ENCODE measurements at places on chromosomes 3 and 15.

- DNase-seq: no peak
Measured at GRCh38 chr3:45120359-45121158, 25.6 kb downstream of the CDCP1 start.

DNA sequence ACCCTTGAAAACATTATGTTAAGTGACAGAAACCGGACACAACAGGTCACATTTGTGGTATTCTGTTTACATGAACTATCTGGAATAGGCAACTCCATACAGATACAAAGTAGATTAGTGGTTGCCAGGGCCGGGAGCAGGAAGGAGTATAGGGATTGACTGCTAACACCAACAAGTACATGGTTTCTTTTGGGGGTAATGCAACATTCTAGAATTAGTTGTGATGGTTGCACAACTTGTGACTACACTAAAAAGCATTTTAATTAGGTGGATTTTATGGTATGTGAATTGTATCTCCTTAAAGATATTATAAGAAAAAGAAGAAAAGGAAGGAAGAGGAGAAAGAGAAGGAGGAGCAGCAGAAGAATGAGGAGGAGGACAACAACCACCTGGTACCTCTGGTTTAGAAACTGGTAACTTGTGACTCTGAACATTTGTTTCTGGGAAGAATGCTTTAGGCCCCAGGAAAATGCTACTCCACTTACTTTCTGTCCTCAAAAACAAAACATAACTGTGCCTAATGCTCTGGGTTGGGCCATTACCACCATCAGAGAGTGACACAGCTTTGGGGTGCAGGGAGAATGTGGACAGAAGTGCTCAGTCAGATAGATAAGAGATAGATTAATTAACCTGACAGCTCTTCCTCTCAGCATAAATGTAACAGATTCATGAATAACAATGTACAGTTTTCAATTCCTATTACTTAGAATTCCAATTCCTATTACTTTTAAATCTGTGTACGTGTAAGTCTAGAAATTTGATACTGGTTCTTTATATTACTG is 20.3 kb downstream of the SETMAR start:
- DNase-seq: no peak

GRCh38 chr3:125055913-125056745 is at the start of gene HEG1:
Gene HEG1, minus strand, starts transcription at chr3:125055997. Its CDS starts 107 bp downstream, at chr3:125055890.
- no peak for DNase-seq

DNA sequence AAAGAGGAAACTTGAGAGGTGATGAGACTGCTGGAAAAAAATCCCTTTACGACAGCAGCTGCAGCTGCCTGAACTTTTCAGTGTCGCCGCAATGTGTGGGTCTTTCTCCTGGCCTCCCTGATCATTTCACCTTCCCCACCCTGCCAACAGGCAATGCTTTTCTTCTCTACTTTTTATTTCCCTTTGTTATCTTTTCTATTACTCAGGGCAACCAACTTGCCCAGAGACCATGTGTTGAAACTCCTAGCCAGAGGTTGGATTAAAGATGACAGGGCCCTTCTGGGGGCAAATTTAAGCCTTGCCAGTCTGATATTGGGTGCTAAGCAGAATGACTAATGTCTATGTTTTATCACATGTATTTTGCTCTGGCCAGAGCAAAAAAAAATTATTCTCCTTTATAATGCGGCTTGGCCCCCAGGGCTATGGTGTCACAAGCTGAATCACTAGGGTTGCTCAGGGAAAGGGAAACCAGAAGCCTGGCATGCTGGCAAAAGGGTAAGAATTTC is 51.5 kb upstream of the CFAP20DC start:
- no peak for DNase-seq

GRCh38 chr3:55364421-55364820 is 122.7 kb downstream of the WNT5A start:
- peak; percentile 95 for DNase-seq

- no peak for DNase-seq
Measured at GRCh38 chr15:47983533-47983932, 137.3 kb upstream of the SLC24A5 start.

DNA sequence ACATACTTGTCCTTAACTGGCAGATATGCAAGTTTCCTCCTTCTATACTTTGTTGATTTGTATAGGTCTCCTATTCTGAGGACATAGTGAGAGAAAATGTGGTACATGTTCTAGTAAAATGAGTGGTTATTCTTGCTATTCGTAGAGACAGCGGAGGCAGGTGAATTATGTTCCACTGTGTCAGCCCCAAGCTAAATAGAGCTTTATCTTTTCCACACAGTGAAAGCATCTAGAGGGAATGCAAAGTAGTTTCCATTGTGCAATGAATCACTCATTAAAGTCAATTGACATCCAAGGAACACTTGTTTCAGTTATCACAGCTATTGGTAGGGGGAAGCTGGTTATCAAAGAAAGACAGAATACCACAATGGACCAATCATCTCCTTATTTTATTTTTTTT is 262.4 kb downstream of the NLGN1 start:
- no peak for DNase-seq

DNA sequence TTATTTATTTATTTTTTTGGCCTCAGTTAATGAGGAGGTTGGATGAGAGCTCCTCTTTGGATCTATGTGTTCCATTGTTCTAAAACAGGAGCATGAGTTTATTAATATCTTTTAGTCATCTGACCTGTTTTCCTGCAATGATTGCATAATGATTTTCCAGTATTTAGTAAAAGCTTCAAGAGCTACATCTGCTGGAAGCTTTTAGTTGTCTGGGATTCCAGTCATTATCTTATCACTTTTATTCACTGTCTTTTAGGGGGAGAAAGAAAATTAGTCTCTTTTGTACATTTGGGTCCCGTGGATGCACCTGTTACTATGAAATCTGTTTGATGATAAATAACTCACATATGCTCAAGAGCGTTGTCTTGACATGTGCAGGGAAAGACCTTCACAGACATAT is 1270.0 kb downstream of the ROBO1 start:
- DNase-seq: no peak

- no peak for DNase-seq
Measured at GRCh38 chr3:76651784-76652183, 388.1 kb upstream of the ROBO2 start.

DNA sequence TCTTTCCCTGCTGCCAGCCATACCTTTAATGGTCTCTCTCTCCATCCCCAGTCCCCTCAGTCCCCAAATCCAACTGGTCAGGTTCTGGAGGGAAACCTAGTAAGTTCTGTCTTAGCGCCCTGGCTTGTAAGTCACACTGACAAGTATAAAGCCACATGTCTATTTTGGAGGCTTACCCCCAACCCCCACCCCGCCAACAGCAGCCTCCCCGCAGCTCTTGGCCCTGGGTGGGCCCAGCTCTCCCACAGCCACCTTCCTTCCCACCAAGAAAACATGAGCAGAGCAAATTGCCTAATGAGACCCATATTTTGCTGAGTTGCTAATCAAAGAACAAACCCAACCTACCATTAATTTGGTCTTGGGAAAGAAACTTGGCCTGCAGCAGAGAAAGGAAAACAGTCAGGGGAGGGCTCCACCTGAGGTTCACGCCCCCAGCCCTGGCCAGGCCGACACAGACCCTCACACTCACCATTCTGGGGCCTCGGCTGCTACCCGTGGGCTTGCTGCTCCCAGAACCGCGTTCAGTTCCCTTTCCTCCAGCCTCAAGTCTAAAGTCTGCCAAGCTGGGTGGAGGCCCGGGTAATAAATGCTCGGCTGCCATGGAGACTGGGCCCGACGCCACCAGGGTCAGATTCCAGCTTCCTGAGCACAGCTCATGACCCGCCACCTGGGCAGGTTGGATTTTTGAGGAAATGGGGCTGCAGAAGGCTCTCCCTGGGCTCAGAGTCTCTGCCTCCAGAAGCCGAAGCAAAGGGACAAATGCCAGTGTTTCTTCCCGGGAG is at the start of gene CALML4:
Gene CALML4 (minus strand): TSS at position 557 of the 782 bp plus-strand sequence. CDS start 85 bp downstream, at position 472.
- no peak for DNase-seq

DNA sequence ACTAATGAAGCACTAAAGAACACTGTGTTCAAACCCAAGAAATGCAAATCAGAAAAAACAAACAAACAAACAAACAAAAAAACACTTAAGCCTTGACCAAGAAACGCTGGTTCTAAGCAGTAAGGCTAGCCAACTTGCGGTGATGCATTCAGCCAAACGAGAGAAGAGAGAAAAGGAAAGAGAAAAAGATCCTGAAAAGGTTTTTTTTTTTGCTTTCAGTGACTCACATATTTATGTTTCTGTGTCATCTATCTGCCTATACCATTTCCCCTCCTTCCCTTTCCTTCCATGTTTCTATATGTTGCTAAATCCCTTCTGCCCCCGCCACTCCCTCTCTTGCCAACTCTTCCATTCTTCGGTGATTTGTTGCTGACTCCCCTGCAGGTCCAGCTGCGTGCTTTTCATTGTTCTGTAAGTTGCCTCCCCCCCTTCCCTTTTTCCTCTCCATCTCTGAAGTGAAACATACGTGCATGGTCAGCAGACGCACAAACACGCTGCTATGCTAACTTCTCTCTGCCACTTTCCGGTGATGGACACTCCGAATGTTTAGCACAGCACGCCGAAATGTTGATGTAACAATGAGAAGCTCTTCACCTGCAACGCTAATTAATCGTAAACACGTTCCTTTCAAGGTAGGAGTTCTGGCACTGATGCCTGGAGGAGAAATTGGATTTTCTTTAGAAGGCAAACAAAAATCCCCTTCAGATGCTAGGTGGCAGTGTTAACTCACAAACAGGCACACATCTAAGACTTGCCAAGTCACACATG is 154.4 kb downstream of the TUSC7 start:
- no peak for DNase-seq

DNA sequence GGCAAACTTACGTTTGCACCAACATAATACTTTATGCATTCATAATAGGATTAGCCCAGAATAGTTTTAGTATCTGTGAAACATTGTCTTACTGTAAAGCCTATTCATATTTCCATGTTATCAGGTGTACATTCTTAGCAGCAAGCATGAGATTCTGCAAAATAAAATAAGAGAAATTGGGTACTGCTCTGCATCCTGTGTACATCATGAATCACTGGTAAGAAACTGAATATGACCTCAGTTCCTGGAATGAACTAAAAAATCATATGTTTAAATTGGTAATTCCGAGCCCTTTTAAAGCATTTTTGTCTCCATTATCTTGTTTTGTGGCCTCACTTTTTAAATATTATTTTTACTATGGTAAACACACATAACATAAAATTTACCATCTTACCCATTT is 605.1 kb downstream of the ROBO1 start:
- DNase-seq: no peak

GRCh38 chr3:140145528-140145927 is 210.5 kb downstream of the CLSTN2 start:
- DNase-seq: no peak

GRCh38 chr3:72042397-72043203 is 257.7 kb upstream of the PROK2 start:
- peak; percentile 74 for DNase-seq

DNA sequence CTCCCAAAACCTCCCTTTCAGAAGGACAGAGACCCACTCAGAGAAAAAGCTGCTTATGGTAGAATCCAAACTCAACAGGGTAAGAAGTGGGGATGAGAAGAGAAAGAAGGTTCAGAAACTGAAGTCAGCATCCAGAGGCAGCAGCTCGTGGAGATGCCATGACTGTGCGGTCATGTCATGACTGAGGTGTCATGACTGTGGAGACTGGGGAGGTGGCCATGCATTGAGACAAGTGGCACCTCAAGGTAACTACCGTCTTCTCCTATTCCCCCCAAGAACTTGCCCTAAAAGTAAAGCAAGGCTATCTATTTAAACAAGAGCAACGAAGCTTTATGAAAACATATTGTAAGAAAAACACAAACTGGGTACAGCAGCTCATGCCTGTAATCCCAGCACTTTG is 15.1 kb downstream of the CHRNA3 start:
- no peak for DNase-seq

DNA sequence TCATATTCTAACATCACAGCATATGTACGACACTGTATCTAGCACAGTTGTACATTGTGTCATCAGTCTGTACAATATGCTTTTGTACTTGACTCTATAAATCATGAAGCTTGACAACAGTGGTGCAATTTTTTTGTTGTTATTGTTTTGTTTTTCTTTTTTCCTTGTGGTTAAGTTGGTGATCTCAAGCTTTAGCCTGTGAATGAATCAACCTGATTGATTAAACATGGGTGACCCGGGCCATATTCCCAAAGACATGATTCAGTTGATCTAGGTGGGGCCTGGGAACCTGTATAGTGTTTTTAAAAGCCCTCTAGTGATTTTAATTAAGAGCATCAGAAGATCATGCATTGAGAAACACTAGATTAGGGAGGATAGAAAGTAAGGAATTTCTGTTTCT is 101.8 kb upstream of the AADACL2 start:
- DNase-seq: no peak

GRCh38 chr3:176554791-176555654 is 642.3 kb downstream of the TBL1XR1 start:
- no peak for DNase-seq

DNA sequence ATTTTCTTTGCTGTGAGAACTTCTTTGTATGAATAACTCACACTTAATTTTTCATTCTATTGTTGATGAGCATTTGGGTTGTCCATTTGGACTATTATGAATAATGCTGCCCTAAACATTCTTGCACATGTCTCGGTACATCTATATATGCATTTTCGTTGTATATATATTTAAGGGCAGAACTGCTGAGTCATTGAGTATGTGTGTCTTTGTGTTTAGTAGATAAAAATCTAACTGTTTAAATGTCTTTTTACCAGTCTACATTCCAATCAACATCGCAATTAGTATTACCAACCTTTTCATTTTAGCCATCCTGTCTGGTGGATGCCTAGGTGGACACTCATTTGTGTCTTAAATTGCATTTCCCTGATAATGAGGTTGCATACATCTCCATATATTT is 144.4 kb downstream of the UACA start:
- no peak for DNase-seq

DNA sequence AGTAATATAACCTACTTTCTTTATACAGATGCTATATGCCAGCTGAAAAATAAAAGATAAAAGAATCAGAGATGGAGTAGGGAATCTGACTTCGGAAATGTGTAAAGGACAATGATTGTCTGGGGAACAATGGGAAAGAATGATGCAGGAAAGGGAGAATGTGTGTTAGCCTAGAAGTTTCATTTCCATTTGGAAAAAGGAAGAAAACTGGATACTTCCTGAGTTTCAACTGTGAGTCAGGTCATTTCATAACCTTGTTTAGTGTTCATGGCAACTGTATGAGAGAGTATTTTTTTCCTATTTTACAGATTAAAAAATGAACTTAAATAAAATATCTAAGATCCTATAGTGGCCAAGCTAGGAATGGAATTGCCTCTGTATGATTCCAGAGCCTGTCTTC is 261.3 kb upstream of the NECTIN3 start:
- no peak for DNase-seq

DNA sequence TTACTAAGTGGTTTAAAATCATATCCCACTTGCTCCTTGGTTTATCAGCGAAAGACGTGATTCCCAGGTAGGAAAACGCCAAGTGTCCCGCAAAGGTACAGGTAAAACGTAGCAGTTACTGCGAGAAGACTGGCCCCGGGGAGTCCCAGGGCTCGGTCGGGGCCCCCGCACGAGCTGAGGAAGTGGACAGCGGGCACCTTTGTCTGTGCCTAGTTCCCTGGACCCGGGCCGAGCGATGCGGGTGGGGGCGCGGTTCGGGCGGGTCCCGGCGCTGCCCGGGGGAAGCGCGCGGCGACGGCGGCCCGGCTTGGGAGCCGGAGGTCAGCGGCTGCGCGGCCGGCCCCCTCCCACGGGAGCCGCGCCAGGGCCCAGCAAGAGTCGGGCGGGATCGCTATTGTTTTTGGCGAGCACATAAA is 864 bp upstream of the NEO1 start:
- DNase-seq: no peak

- DNase-seq: no peak
Measured at GRCh38 chr3:53303957-53304356, 43.4 kb downstream of the DCP1A start.

GRCh38 chr3:179853176-179853575 is 183.6 kb downstream of the PEX5L start:
- DNase-seq: peak; percentile 82

Data from AG04449 (cell line).